ENCODE measurements at places on chromosomes 3 and 15. TPM values are rescaled to one million over a fixed set of nuclear protein-coding genes. Genes with fewer than 3 reads are reported as not detected.

The TICRR gene
- 14.0 TPM for total RNA-seq

GRCh38 chr15:76330080-76330680 lies 6.4 kb upstream of the ISL2 start:
- DNase-seq: no peak

The HIGD2B gene
- total RNA-seq: 0.33 TPM

- DNase-seq: no peak
Observed at GRCh38 chr3:25044762-25045710, 383.0 kb upstream of the RARB start.

GRCh38 chr15:89370978-89371227 lies 36.3 kb upstream of the POLG start:
- no peak for DNase-seq

The UCN2 gene
- not detected for total RNA-seq
